Fibroblast of skin of back (primary cell): ENCODE measurements at places on chromosomes 4 and X.

DNA sequence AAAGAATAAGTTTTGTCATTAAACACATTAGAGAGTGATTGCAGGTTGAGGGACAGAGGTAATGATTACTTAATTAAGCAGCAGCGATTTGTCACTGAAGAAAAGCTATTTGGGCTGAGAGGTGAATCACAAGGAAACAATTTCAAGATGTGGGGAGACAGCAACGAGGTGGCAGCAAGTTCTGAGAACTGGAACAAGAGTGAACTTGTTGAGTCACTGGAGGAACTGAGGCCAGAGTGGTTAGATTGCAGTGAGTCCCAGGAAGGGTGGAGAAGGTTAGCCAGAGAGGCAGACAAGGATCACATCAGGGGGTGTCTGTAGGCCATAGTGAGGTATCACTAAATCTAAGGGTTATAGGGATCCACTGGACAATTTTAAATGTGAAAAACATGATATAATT lies 57.9 kb upstream of the TMPRSS11A start:
- no peak for DNase-seq

DNA sequence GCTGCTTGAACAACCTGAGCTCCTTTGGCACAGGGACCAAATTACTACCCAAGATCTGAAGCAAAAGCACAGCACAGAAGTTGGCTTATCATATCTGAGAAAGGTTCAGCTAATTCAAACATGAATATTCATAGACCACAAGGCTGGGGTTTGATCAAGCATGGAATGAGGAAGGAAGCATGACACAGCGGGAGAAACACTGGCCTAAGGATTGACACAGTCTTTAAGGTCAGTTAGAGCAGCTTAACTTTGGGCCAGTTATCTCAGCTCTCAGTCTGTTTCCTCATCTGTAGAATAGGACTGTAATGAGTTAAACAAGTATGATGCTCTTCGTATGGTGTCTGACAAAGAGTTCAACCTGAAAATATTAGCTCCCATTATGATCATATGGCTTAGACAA lies 88.5 kb upstream of the CBR4 start:
- peak; percentile 67 for DNase-seq

DNA sequence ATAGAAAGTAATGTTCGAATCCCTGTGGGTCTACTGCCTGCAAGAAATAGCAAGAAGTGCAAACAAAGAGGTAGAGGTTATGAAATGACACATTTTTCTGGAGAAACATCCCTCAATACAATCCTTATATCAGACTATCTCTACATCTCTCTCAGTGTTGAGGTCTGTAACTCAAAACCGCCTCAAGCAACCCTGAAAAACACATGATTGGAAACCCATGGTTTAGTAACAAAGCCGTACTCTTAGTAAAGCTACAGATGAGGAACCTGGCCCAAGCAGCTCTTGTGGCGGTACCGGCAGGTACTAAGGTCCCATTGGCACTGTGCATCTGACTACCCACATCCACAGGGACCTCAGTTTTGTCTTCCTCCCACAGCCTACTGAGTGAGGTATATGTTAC lies 53.9 kb downstream of the IRF2 start:
- DNase-seq: no peak

- DNase-seq: peak; percentile 20
Observed at GRCh38 chr4:169030562-169030982, 20.5 kb upstream of the CBR4 start.

- peak; percentile 73 for DNase-seq
Observed at GRCh38 chrX:3520982-3521381, 174.5 kb upstream of the MXRA5 start.

GRCh38 chrX:139949703-139950102 lies 15.6 kb downstream of the CXorf66 start:
- no peak for DNase-seq

DNA sequence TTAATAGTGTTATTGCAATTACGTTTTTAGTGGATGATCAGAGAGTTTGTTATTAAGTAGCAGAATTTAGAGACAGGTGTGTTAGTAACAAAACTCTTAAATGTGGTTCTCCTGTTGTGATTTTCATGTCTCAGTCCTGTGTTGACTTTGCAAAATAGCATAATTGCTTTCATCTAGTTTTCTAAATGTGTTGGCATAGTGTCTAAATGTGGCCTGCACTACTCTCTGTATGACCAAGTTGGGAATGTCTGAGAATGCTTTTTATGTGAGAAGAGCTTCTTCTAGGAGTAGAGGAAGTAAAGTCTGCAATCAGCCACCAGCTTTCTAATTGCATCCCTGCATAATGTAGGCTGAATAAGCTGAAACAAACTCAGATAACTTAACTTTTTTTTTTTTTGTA lies 158.6 kb upstream of the FAT1 start:
- no peak for DNase-seq

- DNase-seq: peak; percentile 10
Observed at GRCh38 chr4:132614682-132615081, 534.4 kb upstream of the PCDH10 start.

DNA sequence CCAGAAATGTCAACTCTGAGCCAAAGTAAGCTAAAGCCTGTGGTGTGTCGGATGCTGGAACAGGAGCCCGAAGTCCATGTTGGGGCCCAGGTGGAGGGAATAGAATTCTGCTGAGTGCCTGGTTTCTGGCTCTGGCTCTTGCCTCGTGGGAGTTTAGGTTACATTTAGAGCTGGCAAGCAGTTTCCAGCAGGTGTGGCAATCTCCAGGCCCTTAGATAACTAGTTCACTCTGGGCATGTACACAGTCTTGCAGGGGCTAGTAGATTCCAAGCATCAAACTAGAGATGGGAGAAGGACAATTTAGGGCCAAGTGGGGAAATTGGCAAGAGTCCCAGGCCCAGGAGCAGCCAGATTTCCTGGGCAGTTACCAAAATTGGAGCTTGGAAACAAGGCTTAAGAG lies 56.3 kb upstream of the STOX2 start:
- DNase-seq: no peak
